ENCODE measurements at places on chromosomes 5 and 9.

DNA sequence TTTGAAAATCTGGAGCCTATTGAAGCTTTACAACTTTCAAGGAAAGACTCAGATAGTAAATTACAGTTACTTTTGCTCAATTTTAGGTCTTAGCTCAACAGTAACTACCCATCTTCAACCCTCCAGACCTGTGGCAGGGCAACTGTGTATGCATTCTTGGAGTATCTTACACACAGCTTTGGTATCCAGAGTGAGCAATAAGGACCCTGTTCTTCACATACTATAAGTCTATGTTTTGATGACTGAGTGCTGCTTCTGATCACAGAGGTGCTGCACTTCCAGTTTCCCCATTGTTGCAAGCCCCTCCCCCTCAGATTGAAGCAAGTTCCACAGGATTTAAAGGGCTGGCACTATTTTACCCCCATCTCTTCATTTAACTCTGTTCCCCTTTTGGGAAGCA, 737.4 kb upstream of the GRAMD2B start:
- DNase-seq, result no peak

GRCh38 chr9:125990793-125991220, 243.6 kb downstream of the PBX3 start:
- DNase-seq, result no peak

- no peak for DNase-seq
Measured at GRCh38 chr5:160799184-160799583, 52.8 kb downstream of the ATP10B start.

- DNase-seq, result no peak
Measured at GRCh38 chr9:4328723-4329122, 28.9 kb upstream of the GLIS3 start.

DNA sequence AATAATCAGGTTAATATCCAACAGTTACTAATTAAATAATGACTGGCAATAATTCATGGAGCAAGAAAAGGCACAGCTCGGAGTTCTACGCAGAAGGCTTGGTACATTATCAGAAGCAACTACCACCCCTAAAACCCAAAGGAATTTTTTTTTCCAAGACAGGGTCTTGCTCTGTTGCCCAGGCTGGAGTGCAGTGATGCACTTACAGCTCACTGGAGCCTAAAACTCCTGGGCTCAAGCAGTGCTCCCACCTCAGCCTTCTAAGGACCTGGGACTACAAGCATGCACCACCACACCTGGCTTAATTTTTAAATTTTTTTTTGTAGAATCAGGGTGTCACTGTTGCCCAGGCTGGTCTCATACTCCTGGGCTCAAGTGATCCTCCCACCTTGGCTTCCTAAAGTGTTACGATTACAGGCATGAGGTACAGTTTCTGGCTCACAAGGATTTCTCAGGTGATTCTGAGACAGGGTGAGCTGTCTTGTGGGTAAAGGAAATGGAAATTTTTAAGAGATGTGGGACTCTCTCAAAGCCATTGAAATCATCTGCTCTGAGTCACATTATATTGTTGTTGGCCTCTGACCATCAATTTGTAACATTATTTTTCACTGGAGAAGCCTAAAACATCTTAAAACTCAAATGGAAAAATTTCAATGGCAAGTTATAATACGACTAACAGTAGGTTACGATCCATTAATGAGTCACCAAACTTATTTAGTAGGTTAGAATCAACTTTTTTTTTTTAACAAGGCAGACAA, 19.7 kb upstream of the HSDL2 start:
- no peak for DNase-seq

DNA sequence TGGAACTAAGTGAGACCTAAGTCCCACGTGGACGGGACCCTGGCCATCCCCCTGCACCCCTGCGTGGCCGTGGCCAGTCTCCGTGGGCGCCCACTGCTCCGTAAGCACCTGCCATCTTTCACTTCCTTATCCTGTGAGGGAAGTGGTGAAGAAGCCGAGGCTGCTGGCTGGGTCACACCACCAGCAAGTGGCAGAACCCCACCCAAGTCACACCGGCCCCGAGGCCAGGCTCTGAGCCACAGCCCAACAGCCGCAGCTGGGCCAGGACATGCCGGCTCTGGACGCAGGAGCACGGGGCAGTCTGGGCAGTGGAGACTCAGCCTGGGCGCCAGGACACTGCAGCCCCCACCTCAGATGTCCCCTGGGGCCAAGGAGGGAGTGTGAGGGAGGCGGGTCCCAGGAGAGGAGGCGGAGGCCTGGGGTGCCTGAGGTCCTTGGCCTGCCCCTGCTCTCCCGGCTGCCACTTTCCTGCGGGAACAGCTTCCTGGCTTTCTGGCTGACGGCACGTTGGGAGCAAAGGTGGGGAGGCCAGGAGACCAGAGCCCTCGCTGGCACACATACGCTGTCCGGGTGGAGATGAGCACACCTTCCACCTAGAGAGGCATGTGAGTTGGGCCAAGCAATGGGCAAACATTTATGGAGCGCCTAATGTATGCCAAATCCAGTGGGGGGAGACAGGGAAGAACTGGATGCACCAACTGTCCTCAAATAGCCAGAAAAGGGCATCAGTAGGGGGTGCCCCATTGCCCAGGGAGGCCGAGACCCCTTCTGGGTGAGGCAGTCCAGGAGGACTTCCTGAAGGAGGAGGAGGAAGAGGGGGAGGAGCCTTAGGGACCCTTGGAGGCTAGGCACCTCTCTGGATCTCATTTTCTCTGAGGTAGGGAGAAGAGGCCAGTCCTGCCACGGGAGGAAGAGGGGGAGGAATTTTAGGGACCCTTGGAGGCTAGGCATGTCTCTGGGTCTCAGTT, 43.9 kb upstream of the EGFL7 start:
- no peak for DNase-seq

DNA sequence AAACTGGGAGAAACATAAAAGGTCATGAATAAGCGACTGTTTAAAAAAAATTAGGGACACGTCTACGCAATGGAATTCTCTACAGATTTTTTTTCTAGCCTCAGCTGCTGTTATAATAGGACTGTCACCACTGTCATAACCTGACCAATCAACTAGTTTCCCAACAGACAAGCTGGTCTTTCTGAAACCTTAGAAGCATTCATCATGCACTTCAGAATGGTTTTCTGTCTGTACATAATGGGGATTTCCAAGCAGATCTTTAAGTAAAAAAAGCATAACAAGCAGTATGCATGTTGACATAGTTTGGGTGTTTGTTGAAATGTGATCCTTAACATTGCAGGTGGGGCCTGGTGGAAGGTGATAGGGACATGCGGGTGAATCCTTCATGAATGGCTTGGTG, 58.3 kb upstream of the SEMA6A start:
- no peak for DNase-seq

All from activated CD4-positive, CD25-positive, alpha-beta regulatory T cell (primary cell).